ENCODE measurements at places on chromosomes 7 and 10. TPM values are rescaled to one million over a fixed set of nuclear protein-coding genes. Genes with fewer than 3 reads are reported as not detected.
A peak's percentile ranks its signal among the peaks of the same experiment; 100 is the strongest.

DNA sequence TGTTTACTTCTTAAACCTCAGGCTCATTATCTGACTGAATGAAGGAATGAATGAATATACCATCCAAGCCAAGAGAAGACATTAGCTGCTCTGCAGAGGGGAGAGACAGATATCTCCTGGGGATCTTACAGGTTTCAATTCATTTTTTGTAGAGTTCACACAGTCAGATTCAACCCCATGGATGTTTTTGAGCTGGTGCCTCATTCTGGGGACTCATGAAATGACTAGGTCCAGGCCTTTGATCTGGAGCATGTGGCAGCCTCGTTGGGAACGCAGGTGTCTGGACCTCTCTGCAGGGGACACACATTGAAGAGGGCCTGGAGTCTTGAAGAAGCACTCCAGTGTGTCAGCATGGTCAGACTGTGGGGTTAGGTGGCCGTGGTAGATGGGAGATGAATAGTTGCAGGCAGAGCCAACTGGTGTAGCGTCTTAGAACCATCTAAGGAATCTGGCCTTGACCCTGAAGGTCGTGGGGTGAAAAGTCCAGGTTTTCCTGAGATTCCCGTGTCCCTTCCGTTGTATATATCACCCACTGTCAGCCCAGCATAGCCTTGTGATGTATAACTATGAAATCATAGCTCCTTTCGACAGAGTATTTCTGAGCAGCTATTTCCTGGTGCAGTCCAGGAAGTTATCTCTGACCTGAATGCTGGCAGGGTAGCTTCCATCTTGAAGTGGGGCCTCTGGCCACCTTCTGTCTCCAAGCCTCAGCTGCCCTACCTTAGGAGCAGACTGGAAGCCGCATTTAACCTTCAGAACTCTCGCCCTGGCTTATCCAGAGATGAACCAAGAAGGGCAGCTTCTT is 22.3 kb downstream of the BTBD16 start:
- H3K4me3 ChIP-seq, result no peak overlapping the region
- no peaks in the 10 kb centered on the region for H3K36me3 ChIP-seq
- no peak overlapping the region for H3K27ac ChIP-seq
- H3K27me3 ChIP-seq, result peaks cover 4% of the 10 kb centered on the region

DNA sequence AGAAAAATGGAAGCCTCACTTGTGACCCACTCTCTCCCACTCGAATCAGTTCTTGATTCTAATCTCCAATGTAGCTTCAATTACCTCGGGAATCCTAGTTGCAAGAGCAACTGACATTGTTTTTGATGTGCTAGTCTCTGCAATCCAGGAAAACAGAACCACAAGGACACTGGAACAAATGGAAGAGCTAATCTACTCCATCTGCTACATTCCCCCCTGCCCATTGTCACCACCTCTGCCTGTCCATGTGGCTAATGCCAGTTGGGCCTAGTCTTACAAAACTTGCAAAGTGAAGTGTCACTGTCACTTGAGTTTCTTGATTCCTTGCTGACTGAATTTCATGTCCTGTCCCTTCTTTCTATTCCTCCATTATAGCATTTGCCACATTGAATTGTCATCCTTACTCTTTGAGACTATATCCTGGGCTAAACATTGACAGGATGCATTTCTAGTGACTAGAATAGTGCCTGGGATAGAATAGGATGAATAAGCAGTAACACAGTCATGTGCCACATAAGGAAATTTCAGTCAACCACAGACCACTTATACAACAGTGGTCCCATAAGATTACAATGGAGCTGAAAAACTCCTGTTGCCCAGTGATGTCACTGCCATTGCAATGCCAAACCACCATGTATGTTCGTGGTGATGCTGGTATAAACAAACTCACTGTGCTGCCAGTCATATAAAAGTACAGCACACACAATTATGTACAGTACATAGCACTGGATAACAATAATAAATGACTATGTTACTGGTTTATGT is 13.5 kb downstream of the GCC1 start:
- H3K4me1 ChIP-seq, result no peaks in the 10 kb centered on the region
- peaks cover 10% of the 10 kb centered on the region for H3K36me3 ChIP-seq
- H3K27ac ChIP-seq, result no peak overlapping the region
- H3K4me3 ChIP-seq, result no peak overlapping the region
- H3K27me3 ChIP-seq, result no peaks in the 10 kb centered on the region

GRCh38 chr10:99765672-99766301 is 16.7 kb upstream of the ABCC2 start:
- H3K4me1 ChIP-seq, result no peaks in the 10 kb centered on the region
- no peak for DNase-seq
- H3K27me3 ChIP-seq, result no peaks in the 10 kb centered on the region
- no peak overlapping the region for H3K4me3 ChIP-seq

Gene DIP2C
- total RNA-seq, result 26.3 TPM

DNA sequence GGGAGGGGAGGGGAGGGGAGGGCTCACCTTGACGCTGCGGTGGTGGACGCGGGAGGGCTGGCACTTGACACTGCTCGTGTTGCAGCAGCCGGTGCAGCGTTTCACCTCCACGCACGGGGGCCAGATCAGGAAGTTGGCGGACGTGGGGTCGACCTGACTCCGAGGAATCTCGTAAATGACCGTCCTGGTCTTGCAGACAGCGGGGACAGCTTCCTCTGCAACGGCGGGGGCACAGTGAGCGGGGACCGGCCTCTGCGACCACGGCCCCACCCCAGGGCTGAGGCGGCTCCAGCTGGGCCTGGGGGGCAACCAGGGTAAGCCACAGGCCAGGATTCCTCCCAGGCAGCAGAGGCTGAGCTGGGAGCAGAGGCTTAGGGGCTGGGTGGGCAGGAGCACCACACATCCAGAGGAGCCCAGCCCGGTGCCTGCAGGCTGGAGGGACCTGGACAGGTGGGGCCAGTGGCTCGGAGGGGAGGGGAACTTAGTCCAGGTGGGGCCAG is 8.8 kb downstream of the PDGFA start:
- H3K4me3 ChIP-seq, result no peak overlapping the region
- H3K36me3 ChIP-seq, result peaks cover 7% of the 10 kb centered on the region
- no peak overlapping the region for H3K27ac ChIP-seq
- no peak for DNase-seq
- H3K4me1 ChIP-seq, result peaks cover 9% of the 10 kb centered on the region

GRCh38 chr7:159042581-159043101 is 102.0 kb downstream of the VIPR2 start:
- no peaks in the 10 kb centered on the region for H3K27me3 ChIP-seq
- no peak for DNase-seq
- H3K27ac ChIP-seq, result no peak overlapping the region

Gene CDK13
- total RNA-seq, result 74.3 TPM

- H3K4me3 ChIP-seq, result no peak overlapping the region
- no peaks in the 10 kb centered on the region for H3K36me3 ChIP-seq
- DNase-seq, result no peak
Observed at GRCh38 chr7:122724366-122724765, 21.6 kb upstream of the RNF148 start.

Gene AS3MT
- 26.9 TPM for total RNA-seq

Gene NPTX2
- total RNA-seq, result 0.14 TPM

DNA sequence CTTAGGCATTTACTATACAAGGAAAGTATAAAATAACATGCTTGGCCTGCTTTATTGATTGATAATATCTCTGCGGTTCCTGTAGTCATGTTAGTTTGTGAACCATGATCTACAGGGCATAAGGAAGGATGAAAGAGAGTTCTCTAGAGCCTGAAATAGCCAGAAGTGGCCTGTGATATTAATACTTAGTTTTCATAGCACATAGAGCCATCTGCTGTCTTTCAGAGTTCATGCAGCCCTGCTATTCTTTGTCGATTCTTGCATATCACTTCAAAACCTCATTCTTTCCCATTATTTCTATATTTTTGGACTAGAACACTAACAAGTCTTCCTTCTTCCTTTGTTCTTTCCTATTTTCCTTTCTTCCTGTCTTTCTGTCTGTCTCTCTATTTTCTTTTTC is 26.4 kb upstream of the PRKG1 start:
- H3K36me3 ChIP-seq, result no peaks in the 10 kb centered on the region
- H3K4me3 ChIP-seq, result no peak overlapping the region
- peaks cover 7% of the 10 kb centered on the region for H3K4me1 ChIP-seq

Gene LMOD2
- not detected for total RNA-seq

Gene PAPOLB
- total RNA-seq, result 0.07 TPM

DNA sequence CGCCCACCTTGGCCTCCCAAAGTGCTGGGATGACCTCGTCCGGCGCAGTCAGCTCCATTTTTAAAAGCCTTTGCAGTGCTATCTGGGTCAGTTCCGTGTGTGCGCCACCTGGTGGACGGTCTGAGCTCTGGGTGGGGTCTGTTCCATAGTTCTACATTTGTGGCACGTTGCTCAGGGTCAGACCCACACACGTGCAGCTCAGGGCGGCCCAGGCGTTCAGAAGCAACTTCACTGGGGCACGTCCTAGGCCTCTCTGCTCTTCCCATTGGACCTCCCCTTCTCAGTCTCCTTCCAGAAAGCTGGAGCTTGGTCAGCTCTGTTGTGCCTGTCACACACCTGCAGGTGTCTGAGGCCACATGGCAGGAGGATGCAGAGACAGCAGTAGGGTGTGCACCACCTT is 137.9 kb downstream of the DNAJB6 start:
- H3K36me3 ChIP-seq, result peaks cover 7% of the 10 kb centered on the region
- no peak overlapping the region for H3K4me3 ChIP-seq
- H3K27ac ChIP-seq, result no peak overlapping the region
- H3K4me1 ChIP-seq, result no peaks in the 10 kb centered on the region
- H3K27me3 ChIP-seq, result peaks cover 63% of the 10 kb centered on the region
- no peak for DNase-seq

Gene CNTNAP2
- total RNA-seq, result 6.5 TPM

GRCh38 chr7:47518827-47519226 is 63.1 kb downstream of the TNS3 start:
- H3K27me3 ChIP-seq, result no peaks in the 10 kb centered on the region
- peaks cover 25% of the 10 kb centered on the region for H3K36me3 ChIP-seq
- peak overlapping the region; percentile 12 for H3K27ac ChIP-seq
- no peak overlapping the region for H3K4me3 ChIP-seq

Gene UFSP1
- 3.5 TPM for total RNA-seq

Gene TAS2R5
- 6.4 TPM for total RNA-seq

Gene TMEM176A
- 8.0 TPM for total RNA-seq

- no peak overlapping the region for H3K27ac ChIP-seq
- H3K36me3 ChIP-seq, result no peaks in the 10 kb centered on the region
- peaks cover 21% of the 10 kb centered on the region for H3K4me1 ChIP-seq
- H3K4me3 ChIP-seq, result no peak overlapping the region
- DNase-seq, result no peak
Observed at GRCh38 chr10:121694966-121695643, 96.9 kb upstream of the FGFR2 start.

Gene FLNC
- total RNA-seq, result 6.9 TPM

DNA sequence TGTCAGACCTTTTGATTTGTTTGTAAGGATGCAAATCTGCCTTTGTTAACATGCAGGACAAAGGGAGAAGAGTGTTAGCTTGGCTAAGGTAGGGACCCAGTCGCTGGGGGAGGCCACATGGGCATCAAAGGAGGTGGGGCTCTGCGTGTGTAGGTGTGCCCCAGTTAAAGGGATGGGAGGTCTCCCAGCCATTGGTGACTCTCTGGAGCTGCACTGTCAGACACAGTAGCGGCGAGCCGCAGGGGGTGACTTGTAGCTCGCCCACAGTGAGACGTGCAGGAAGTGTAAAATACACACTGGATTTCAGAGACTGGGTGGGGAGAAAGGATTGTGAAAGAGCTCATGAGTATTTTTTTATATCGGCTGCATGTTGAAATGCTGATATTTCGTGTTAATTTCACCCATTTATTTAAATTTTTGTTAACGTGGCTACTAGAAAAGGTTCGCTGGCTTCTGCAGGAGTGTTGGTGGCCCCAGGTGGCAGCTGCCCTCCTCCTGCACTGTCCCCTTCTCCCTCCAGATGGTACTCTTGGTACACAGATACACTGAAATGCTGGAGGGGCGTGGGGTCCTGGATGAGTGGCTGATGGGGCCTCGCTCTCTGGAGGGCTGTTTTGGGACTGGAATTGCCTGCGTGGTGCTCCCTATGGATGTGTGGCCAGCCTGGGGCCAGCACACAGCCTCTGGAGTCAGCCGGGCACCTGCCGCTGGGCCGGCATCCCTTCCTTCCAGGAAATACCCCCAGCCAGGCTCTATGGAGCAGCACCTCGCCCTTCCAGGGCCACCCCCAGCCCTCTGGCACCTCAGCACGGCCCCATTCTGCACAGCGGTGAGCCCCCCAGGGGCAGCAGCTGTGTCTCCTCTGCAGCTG is 59.2 kb downstream of the LHPP start:
- no peak for DNase-seq
- H3K4me3 ChIP-seq, result no peak overlapping the region
- H3K27ac ChIP-seq, result no peak overlapping the region
- H3K4me1 ChIP-seq, result peaks cover 14% of the 10 kb centered on the region
- H3K36me3 ChIP-seq, result peaks cover 1% of the 10 kb centered on the region
- peaks cover 30% of the 10 kb centered on the region for H3K27me3 ChIP-seq

GRCh38 chr10:32317795-32318357 is 29.1 kb downstream of the EPC1 start:
- peaks cover 22% of the 10 kb centered on the region for H3K4me1 ChIP-seq
- no peak overlapping the region for H3K4me3 ChIP-seq
- DNase-seq, result no peak

DNA sequence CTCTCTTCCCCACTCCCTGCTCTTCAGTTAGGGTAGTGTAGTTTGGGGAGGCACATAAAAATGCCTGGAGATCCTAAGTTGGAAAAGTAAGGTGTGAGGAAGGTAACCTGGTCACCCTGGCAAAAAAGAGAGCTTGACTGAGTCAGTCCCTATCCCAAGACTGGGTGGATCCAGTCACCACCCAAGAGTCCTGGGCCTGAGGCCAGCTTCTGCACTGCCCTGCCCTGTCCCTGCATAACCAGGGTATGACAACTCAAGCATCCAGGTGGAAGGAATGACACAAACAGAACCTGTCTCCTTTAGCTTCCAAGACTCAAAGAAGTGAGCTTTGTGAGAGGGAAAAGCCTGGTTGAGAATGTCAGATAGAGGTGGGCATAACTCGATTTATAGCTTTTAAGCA is 26.9 kb upstream of the SORBS1 start:
- H3K27me3 ChIP-seq, result peaks cover 22% of the 10 kb centered on the region
- H3K4me3 ChIP-seq, result no peak overlapping the region
- no peak for DNase-seq
- H3K36me3 ChIP-seq, result no peaks in the 10 kb centered on the region
- no peak overlapping the region for H3K27ac ChIP-seq

- no peaks in the 10 kb centered on the region for H3K27me3 ChIP-seq
- no peak overlapping the region for H3K27ac ChIP-seq
- H3K36me3 ChIP-seq, result no peaks in the 10 kb centered on the region
- no peak for DNase-seq
- no peaks in the 10 kb centered on the region for H3K4me1 ChIP-seq
- H3K4me3 ChIP-seq, result no peak overlapping the region
Observed at GRCh38 chr10:61124756-61125530, 181.0 kb upstream of the RHOBTB1 start.

GRCh38 chr7:84157171-84157570 is 37.4 kb downstream of the SEMA3A start:
- H3K4me3 ChIP-seq, result no peak overlapping the region
- no peak for DNase-seq
- H3K36me3 ChIP-seq, result no peaks in the 10 kb centered on the region
- H3K27me3 ChIP-seq, result no peaks in the 10 kb centered on the region
- H3K27ac ChIP-seq, result no peak overlapping the region

GRCh38 chr10:79176949-79177602 is 108.3 kb downstream of the ZMIZ1 start:
- no peak overlapping the region for H3K4me3 ChIP-seq
- no peaks in the 10 kb centered on the region for H3K27me3 ChIP-seq
- peaks cover 2% of the 10 kb centered on the region for H3K36me3 ChIP-seq
- peaks cover 24% of the 10 kb centered on the region for H3K4me1 ChIP-seq
- no peak for DNase-seq
- H3K27ac ChIP-seq, result no peak overlapping the region

- H3K27ac ChIP-seq, result peak overlapping the region; percentile 86
- no peaks in the 10 kb centered on the region for H3K27me3 ChIP-seq
- no peak for DNase-seq
- H3K36me3 ChIP-seq, result peaks cover 2% of the 10 kb centered on the region
- peaks cover 13% of the 10 kb centered on the region for H3K4me1 ChIP-seq
- no peak overlapping the region for H3K4me3 ChIP-seq
Observed at GRCh38 chr7:70355198-70356020, 757.1 kb downstream of the AUTS2 start.

Gene GAD2
- 6.5 TPM for total RNA-seq

Measured in progenitor cell of endocrine pancreas (in vitro differentiated cells).